ENCODE measurements at places on chromosomes 3 and 15. TPM values are rescaled to one million over a fixed set of nuclear protein-coding genes. Genes with fewer than 3 reads are reported as not detected.
A peak's percentile ranks its signal among the peaks of the same experiment; 100 is the strongest.

DNA sequence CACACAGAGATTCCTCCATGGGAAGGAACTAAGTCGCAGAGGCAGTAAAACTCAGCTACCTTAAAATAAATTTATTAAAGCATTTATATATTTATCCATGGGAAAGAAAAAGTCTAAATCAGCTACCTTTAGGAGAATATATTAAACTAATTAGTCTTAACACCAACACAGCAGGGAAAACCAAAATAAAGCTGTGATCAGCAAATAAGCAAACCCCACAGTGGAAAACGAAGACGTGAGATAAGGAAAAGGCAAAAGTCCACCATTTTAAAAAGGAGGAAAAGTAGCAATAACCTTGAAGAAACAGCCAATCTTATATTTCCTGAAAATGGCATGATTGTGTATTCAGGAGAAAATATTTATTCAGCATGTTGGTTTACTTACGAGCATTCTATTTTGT, 473.0 kb upstream of the ROBO2 start:
- no peak overlapping the region for H3K27ac ChIP-seq
- peaks cover 1% of the 10 kb centered on the region for H3K27me3 ChIP-seq
- DNase-seq, result no peak

DNA sequence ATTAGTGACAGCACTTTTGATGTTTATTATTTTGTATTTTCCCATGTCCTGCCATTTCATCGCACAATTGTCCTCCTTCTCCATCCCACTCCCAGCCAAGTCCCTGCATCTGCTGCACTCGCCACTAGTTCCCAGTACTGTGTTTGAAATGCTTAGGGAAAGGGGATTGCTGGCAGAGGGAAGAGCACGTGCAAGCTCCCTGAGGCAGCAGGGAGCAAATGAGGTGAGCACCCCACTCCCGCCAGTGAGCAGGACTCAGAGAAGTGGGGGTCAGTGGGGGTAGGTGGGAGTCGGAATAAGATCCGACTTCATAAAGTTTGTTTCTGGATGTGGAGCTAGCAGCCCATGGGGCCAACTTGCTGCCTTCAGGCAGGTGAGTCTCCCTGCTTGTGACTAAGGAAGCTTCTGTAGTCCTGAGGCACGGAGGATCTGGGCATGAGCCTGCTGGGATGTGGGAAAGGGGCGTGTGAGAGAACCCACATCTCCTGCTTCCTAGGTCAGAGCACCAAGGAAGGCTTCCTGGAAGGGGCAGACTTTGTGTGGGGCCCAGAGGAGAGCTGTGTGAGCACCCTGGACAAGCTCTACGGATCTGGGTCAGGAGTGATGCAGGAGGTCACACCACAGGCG, 99.7 kb upstream of the TLE3 start:
- no peaks in the 10 kb centered on the region for H3K27me3 ChIP-seq
- no peak overlapping the region for H3K4me3 ChIP-seq
- no peak for DNase-seq
- peaks cover 76% of the 10 kb centered on the region for H3K4me1 ChIP-seq
- peak overlapping the region; percentile 93 for H3K27ac ChIP-seq

ARRDC4 gene
- total RNA-seq, result 16.2 TPM

MYO5C gene
- total RNA-seq, result 19.9 TPM

CLDN11 gene
- 164 TPM for total RNA-seq

GRCh38 chr3:52771334-52771681, 568 bp upstream of the NEK4 start:
- H3K36me3 ChIP-seq, result peaks cover 7% of the 10 kb centered on the region
- peaks cover 13% of the 10 kb centered on the region for H3K4me1 ChIP-seq
- peak overlapping the region; percentile 94 for H3K4me3 ChIP-seq
- H3K27me3 ChIP-seq, result no peaks in the 10 kb centered on the region
